Activated T-cell treated with anti-CD3 and anti-CD28 coated beads for 24 hours (primary cell): ENCODE measurements at places on chromosomes 7 and 10.

GRCh38 chr7:154631162-154631561 is 371.8 kb downstream of the PAXIP1 start:
- no peak for DNase-seq

DNA sequence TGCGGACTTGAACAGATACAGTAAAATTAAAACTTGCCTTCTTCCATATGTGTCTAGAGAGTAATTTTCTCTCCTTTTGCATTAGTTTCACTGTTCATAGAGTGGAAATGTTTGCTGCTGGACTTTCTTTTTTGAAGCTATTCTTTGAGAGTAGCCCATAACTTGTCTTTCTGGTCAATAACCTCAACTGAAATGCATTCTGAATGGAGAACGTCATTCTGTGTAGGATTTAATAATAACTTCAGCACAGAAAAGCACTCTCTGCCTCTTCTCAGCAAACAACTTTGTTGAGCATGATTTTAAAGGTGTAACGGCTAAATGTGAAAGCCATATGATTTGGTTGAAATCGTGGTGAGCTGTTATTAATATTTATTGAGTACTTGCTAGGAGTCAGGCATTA is 111.8 kb downstream of the CUX1 start:
- DNase-seq = no peak

DNA sequence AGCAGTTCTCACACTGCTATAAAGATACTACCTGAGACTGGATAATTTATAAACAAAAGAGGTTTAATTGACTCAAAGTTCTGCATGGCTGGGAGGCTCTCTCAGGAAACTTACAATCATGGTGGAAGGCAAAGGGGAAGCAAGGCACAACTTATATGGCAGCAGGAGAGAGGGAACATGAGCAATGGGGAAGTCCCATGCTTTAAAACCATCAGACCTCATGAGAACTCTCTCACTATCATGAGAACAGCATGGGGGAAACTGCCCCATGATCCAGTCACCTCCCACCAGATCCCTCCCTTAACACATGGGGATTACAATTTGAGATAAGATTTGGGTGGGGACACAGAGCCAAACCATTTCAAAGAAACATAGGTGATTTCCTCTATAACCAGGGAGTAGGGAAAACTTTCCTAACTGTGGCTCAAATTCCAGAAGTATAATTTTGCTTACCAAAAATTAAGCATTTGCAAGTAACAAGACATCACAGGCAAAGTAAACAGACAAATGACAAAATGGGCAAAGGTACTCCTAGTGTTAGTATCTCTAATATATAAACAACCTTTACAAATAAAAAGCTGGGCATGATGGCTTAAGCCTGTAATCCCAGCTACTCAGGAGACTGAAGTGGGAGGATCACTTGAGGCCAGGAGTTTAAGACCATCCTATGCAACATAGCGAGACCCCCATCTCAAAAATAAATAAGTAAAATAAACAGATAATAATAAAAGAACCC is 88.0 kb downstream of the KBTBD2 start:
- no peak for DNase-seq

GRCh38 chr7:31811650-31812461 is 124.8 kb downstream of the PPP1R17 start:
- no peak for DNase-seq

DNA sequence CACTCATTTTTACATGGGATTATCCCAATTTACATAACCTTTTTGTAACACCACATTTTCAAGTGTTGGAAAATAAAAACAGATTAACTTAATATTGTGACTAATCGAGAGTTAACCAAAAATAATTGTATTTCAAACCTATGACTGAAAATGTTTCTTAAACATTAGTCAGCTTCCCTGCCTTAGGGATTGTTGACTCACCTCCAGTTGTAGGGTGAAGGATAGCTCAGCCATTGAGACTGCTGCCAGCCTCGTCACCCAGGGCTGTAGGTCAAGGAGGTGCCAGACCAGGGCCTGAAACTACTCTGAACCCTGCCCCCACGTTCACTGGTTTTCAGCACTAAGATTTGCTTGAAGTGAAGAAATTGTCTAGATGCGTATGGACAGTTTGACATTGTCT is 351.2 kb downstream of the GFRA1 start:
- no peak for DNase-seq

DNA sequence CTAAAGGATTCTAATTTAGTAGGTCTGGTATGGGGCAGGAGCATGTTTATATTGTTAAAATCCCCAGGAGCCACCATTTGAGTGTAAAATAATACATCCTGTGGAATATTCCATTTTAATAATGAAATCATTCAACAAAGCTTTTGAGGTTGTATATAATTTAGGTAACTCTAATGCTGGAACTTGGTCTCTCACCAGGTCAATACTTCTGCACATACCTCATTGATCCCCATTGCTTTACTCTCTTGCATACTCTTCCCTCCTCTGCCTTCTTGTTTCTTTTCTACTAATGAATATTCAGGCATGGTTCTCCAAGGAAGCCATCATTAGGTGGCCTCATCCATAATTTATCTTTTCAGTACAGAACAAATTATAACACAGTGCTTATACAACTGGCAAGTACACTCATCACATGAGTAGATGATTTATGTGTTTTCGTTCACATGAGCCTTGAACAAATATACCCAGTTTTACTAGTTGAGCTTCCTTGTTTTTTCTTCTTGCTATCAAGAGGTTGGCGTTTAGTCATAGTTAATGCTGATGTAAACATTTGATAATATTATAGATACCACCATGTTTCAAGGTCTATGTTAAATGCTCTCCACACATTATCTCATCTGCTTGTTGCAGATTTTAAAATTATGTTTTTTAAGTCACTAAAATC is 7.2 kb downstream of the PALS2 start:
- DNase-seq = no peak

DNA sequence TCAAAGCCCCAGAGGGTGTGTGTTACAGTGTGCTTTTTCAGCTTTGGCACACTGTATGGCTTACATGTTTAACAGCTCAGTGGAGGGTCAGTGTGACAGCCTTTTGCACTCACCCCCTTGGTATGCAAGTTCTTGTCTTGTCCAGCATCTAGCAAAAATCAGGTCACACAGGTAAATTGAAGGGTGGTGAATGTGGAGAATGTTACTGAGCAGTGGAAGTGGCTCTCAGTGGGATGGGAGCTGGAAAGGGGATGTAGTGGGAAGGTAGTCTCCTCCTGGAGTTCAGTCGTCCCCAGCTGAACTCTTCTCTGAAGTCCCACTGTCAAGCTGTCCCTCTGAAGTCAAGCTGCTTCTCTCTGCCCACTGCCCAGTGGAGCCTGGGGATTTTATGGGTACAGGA is 21.0 kb upstream of the C10orf90 start:
- no peak for DNase-seq

GRCh38 chr10:70893227-70894006 is 5.1 kb upstream of the PCBD1 start:
- DNase-seq = no peak

GRCh38 chr7:33050535-33051318 is 11.8 kb downstream of the NT5C3A start:
- DNase-seq = no peak

DNA sequence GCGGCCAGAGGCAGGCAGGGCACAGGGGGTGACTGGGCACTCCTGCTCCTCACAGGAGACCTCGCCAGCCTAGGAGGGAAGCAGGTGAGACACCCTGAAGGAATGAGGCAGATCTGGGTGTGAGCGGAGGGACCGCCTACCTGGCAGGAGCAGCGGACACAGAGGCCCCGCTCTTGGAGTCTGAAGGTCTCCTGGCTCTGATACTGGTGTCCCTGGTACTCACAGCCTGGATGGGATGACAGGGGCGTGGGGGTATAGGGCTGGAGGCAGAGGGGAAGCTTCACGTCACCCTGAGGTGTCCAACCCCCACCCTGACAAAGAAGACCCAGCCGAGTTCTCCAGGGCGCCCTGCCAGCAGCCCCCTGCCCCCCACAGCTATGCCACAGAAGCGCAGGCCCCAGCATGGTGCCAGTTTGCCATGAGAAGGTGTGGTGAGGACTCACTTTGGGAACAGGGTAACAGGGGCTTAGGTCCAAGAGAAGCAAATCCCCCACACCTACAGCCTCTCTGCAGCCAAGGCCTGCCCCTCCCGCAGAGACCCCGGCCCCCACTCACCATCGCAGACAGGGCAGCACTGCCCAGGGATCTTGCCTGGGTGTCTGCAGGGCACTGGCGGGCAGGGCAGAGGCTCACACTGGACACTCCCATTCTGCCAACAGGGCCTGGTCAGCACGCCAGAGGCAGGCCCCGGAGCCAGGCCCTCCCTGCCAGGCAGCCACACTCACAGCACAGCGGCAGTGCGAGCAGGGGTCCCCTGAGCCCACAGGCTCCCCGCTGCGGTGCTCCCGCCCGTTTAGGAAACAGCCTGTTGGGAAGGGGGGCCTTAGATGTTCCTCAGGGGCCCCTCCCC is 17.0 kb downstream of the KCP start:
- DNase-seq = no peak

DNA sequence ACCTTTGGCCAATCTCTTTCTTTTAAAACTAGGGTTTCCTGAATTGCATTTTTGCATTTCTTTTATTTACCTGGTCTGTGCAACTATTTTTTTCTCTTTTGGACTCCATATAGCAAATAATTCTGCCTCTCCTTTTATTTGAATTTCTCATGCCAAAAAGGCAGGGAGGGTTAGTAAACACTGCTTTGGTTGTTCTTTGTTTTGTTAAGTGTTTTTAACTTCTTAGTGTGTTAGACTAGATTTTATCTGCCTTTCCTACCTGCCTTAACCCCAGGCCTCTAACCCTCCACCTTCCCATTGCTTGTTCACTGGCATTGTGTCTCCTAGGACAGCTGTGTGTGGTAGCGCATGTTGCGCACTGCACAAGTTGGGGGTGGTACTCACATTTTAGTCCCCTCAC is 18.1 kb downstream of the ZMIZ1 start:
- no peak for DNase-seq

DNA sequence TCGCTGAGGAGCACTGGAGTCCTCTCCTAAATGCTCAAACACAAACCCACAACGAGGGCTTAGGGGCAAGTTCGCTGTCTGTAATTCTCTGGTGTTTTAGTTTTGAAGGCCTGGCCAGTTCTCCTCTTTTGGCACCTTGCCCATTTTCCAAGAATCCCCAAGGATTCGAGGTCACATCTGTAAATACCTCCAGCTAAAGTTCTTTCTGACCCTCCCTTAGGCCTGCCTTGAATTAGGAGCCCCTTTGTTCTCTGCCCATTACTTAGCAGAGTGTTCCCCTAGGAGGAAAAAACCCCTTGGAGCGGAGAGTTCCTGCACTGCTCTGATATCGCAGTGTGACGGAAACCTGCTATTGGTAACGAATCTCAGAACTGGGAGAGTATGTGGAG is 743 bp upstream of the PYROXD2 start:
- no peak for DNase-seq

DNA sequence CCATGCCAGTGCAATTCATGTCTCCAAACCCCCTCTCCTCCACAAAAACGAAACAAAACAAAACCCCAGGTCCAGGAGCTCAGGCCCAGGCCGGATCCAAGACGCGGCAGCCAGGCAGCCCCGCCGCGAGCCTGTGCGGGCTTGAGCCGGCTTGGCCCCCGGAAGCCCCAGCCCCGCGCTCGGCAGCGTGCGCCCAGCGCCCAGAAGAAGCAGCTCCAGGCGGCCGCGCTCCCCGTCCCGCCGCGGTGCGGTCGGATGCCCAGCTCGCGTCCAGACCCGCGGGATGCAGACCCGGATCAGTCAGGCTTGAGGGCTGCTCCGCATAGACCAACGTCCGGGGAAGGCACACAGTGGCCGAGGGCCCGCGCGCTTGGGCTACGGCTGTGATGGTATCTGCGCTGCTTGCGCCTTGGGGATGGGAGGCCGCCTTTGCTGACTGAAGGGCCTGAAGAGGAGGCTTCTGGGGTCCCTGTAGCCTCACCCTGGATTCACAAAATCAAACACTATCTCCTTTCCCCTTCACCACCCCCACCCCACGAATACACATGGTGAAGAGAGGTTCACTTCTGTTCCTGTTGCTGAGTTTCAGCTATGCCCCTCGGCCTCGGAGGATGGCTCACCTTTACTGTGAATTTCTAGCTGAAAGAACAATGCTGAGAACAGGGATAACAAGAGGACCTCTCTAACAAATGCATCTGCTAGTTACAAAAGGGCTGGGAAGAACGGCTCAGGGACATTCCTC is 79.9 kb upstream of the EN2 start:
- DNase-seq = no peak

- no peak for DNase-seq
Measured at GRCh38 chr7:110051372-110051771, 1039.6 kb upstream of the LRRN3 start.

- DNase-seq = no peak
Measured at GRCh38 chr10:23324351-23324750, 20.2 kb downstream of the C10orf67 start.
